Camera-type eye (tissue), 1 donor: ENCODE measurements at places on chromosomes 12 and 14. TPM values are rescaled to one million over a fixed set of nuclear protein-coding genes. Genes with fewer than 3 reads are reported as not detected.

The LYZ gene
- 104 TPM for total RNA-seq

The PRH2 gene
- not detected for total RNA-seq

The KCNA5 gene
- 24.7 TPM for total RNA-seq

The OR6C1 gene
- total RNA-seq = not detected

The PIK3C2G gene
- 2.5 TPM for total RNA-seq

The SINHCAF gene
- 162 TPM for total RNA-seq

The OVCH1 gene
- 0.33 TPM for total RNA-seq

The OR4E2 gene
- not detected for total RNA-seq

The CATSPERB gene
- total RNA-seq = 0.55 TPM

The ENDOU gene
- total RNA-seq = 1.4 TPM

The CLEC9A gene
- 0.27 TPM for total RNA-seq

The MYBPC1 gene
- 226 TPM for total RNA-seq

The A2ML1 gene
- 4.5 TPM for total RNA-seq

The LRP1-AS gene
- 3.4 TPM for total RNA-seq

The IQSEC3 gene
- total RNA-seq = 13.0 TPM

The CSAD gene
- 48.7 TPM for total RNA-seq

The CISTR gene
- total RNA-seq = not detected
